ENCODE measurements at places on chromosomes 16 and 17.
A peak's percentile ranks its signal among the peaks of the same experiment; 100 is the strongest.

DNA sequence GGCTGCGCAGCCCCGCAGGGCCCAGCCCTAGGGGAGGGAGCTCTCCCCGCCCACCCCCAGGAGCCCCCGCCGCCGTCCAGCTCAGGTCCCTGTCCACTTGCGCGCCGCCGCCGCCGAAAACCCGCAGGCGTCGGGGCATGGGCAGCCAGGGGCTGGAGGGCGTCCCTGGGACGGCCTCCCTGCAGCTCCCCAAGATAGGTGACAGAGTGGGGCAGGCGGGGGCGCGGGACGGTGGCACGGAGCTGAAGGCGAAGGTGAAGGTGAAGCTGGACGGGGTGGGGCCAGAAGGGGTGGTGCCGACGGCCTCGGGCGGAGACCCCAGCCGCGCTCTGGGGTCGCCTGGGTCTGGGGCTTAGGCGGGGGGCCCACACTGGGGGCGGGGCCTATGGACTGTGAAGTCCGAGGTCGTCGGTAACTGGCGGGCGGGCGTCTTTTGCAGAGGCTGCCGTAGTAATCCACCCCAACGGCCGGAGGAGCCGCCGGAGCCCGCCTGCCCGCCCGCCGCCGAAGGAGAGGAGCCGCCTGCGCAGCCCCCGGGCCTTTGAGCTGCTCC is 27.2 kb downstream of the SREBF1 start:
- no peak for DNase-seq

- DNase-seq: no peak
Measured at GRCh38 chr17:28500712-28501379, 5.3 kb upstream of the FOXN1 start.

DNA sequence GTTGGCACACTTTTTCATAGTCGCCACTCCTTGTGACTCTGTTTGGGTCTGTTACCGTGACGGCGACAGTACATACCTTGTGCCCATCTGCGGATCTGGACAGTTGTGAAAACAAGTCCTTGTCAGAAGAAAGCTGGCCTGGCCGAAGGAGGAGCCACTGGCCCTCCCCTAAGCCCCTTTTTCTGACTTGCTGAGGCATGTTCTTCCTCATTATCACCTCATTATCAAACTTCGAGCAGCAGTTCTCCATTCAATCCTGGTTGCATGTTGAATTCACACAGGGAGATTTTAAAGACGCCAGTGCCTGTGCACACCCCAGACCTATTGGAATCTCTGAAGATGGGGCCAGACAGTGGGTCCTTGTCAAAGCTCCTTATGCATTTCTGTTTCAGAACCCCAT is 61.1 kb downstream of the CYLD start:
- DNase-seq: no peak

GRCh38 chr17:48732688-48733629 is 4.4 kb upstream of the HOXB13 start:
- DNase-seq: no peak

DNA sequence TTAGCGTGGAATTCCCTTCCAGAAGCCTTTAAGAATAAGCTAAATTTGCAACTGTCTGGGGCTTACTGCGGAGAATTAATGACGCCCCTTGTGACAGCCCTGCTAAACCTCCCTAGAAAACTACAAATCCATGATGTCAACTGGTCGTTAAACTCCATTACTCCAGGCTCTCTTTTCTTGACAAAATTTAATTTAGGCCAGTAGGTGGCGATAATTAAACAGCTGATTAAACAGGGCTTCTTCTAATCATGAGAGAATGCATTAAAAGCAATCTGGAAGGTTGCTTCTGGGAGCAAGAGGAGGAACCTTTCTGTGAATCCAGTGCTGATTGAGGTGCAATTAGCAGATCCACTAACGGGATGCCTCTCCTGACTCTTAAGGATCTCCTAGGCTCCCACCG is 8.1 kb upstream of the NLRP1 start:
- no peak for DNase-seq

DNA sequence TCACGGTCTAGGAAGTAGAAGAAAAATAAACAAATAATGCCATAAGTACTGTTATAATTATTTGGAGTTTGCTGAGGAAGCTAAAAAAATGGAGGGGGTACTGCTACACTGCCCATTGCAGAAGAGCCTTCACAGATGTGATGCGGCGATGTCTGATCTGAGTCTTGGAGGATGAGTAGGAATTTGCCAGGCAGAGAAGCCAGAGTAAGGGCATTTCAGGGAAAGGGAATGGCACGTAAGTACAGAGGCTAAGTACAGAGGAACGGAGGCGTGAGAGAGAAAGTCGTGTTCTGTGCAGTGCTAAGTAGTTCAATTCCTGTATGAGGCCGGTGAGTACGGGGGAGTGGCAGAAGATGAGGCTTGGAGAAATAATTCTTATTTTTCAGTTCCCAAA is 741 bp upstream of the GRB2 start:
- no peak for DNase-seq

DNA sequence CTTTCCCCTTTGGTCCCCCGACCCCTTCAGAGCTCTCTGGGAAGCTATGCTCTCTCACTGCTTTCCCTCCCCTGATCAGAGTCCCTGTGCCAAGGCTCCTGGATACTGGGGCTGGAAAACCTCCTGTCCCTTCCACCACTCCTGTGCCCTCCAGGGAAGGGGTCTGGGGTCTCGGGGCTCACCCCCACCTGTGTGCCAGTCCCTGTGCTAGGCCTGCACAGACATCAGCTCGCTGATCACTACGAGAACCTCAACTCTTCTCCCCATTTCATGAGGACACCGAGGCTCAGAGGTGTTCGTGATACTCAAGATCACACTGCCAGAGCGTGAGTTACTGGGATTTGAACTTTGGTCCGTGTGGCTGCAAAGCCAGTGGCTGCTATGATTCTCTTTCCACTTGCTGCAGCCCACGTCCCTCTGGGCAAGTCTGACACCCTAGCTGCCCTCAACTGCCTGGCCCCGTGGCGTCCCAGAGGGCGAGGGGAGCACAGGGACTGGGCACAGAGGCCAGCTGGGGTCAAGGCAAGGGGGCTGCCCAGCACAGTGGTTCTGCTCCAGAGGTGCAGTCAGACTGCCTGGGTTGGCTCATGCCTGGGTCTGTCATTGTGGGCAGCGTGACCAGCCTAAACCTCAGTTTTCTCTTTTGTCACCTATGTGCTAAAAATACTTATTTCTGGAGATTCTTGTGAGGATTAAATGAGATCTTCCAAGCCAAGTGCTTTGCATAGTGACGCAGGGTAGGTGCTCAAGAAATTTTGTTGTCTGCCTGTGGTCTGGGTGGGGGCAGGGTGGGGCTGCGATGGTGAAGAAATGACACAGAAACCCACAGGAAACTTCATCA is 43.8 kb upstream of the TOB1 start:
- peak; percentile 59 for DNase-seq

- no peak for DNase-seq
Measured at GRCh38 chr16:57413733-57414132, 9.2 kb downstream of the CCL17 start.

- DNase-seq: no peak
Measured at GRCh38 chr17:74670329-74670728, 42.4 kb downstream of the CD300LF start.

GRCh38 chr16:67504031-67505021 is 21.0 kb upstream of the AGRP start:
- no peak for DNase-seq

GRCh38 chr16:65579050-65579449 is 457.2 kb upstream of the CDH11 start:
- DNase-seq: no peak

DNA sequence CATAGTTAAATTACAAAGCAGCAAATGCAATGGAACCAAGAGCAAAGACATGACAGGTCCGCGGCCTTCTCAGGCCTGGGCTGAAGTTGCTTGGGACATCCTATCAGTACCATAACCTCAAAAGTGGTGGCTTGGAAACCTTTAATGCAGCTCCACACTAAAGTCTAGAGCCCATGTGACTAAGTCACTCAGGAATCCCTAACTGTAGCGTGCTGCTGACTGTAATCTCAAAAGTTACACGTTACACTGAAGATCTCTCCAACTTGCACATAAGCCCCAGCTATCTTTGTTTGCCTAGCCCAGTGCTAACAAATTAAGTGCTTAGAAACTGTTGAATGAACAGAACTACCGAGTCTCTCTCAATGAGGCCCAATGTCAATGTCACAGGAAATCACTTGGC is 27.8 kb downstream of the NUP88 start:
- no peak for DNase-seq

DNA sequence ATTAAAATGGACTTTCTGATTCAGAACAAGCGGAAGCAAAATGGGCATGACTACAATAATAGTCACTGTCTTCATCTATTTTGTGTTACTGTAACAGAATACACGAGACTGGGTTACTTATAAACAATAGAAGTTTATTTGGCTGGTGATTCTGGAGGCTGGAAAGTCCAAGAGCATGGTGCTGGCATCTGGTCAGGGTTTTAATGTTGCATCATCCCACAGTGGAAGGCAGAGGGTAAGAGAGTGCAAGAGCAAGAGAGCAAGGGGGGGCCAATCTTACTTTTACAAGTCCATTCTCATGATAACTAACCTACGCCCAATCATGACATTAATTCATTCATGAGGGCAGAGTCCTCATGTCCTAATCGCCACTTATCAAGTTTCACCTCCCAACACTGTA is 189.2 kb downstream of the TOX3 start:
- DNase-seq: no peak

DNA sequence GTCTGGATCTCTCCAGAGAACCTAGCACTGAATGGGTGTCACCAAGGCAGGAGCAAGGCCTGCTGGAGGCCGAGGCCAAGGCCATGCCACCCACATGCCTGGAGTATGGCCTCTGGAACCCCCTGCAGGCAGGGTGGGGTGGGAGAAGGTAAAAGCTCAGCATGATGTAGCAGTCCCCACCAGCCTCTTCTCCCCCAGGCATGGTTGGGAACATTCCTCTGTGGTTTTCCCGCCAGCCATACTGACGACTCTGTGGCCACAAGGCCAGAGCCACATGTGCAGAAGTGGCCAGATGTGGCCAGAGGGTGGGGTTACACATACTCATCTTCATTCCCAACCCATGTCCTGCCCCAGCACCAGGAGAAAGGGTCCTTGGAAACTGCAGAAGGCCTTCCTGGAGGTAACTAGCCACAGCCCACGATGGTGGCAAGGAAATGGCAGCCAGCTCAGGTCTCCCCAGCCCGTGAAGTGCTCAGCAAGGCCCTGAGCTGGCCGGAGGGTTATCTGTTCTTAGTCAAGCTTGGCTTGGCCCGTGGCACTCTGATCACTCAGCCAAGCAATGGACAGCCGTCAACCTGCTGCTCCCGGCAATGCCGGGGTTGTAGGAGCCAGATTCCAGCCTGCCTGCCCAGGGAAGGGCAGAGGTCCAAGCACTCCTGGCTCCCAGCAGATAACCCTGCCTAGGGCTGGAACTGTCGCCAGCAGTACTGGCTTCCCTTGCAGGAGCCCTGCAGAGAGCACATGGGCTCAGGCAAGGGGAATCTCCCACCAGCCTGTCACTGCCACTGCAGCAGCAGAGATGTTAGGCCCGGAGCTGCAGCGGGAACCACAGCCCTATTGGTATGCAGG is 26.1 kb downstream of the HDAC5 start:
- no peak for DNase-seq

GRCh38 chr16:24930440-24930839 is 84.7 kb downstream of the SLC5A11 start:
- no peak for DNase-seq

- DNase-seq: peak; percentile 46
Measured at GRCh38 chr16:3509470-3509928, 8.7 kb downstream of the CLUAP1 start.

DNA sequence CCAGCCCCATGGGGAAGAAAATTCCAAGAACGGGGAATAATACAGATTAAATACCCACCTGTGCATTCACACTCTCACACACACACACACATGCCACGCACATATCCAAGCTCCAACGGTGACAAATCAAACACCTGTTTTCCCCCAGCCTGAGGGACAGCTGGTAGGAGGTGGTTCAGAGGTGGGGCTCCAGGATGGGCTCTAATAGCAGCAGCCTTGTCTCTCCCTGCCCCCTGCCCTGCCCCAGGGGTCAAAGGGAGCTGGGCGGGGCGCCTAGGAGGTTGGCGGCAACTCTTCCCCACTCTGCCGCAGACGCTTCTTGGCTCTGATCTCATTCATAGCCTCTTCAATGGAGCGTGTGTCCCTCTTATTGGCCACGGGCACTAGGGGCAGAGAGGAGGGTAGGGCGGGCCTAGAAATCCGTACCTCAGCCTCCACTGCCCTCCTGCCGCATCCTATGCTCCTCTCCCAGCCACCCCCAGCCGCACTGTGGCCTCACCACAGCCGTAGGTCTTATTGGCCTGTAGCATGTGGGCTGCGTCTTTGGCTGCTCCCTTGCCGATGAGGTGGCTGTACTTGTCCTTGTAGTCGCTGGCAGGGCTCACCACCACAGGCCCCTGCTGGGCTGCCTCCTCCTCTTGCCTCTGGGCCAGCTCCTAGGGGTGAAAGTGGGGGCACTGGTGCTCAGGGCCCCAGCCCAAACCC is 8.2 kb downstream of the SPAG7 start:
- DNase-seq: no peak

DNA sequence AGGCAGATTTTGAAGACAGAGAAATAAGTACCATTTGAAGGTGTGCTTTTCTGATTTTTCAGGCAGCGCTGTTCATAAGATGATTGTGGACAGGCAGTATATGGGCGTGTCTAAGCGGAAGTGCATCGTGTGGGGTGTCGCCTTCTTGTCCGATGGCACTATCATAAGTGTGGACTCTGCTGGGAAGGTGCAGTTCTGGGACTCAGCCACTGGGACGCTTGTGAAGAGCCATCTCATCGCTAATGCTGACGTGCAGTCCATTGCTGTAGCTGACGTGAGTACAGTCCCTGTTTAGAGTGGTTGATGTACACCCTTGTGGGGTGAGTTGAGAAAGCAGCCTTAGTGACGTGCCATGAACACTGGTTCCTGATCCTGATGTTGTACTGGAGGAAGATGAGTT is 10.7 kb downstream of the UTP4 start:
- no peak for DNase-seq

DNA sequence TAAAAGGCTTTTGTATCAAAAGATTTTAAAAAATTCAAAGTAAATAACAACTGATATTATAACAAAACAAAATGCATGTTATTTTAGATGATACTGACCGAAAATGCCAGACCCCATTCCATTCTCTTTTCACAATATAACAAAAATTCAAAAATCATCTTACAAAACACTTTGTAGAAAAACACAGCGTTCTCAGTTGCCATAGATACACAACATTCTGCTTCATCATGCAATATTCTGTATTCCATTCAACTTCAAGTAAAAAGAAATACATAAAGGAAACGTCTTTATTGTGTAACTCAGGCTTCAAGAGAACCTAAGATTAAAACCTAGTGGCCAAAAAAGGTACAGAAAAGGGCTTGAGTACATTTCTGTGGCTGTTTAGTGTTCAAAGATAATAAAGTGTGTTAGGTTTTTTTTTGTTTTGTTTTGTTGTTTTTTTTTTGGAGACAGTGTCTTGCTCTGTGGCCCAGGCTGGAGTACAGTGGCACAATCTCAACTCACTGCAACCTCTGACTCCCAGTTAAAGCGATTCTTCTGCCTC is 250.5 kb downstream of the CEP112 start:
- DNase-seq: no peak
